Stimulated activated CD4-positive, alpha-beta T cell treated with anti-CD3 and anti-CD28 coated beads, Interleukin-15, amount 100 ng/mL, for 1 hour (primary cell): ENCODE measurements at places on chromosomes 3 and 15.
A peak's percentile ranks its signal among the peaks of the same experiment; 100 is the strongest.

GRCh38 chr3:191740712-191741111, 279.7 kb downstream of the PYDC2 start:
- DNase-seq, result no peak

- DNase-seq, result no peak
These were observed 130.9 kb downstream of the IL1RAP start for GRCh38 chr3:190644766-190645165.

DNA sequence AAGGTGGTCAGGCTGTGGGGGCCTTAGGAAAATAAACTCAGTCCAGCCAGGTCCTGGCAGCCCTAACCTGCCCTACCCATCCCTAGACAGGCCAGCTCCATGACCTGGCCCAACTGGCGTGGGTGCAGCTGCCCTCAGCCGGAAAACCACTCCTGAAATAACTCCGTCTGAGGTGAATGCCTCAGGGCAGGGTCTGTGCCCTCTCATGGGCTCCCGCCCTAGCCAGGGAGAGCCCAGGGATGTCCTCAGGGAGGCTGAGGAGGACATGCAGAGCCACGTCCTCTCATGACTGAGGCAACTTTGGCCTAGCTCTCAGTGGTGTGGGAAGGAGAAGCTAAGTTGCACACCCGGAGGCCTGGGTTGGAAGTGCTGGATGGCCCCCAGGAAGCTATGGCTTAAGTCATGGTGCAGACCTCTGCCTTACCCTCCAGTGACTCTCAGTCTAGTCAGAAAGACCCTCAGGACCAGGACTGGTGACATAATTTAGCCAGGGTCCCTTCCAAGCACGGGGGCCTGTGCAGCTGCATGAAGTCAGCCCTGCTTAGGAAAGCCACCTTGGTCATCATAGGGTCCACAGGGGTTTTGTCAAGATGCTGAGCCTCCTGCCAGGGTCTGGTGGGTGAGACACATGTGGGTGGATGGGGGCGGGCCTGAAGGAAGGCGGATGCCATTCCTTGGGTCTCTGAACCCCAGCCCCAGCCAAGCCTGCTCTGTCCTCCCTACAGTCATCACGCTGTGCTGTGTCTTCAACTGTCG, 7.4 kb downstream of the TMIE start:
- DNase-seq, result no peak

- DNase-seq, result no peak
These were observed 226.2 kb upstream of the TP63 start for GRCh38 chr3:189404797-189405484.

DNA sequence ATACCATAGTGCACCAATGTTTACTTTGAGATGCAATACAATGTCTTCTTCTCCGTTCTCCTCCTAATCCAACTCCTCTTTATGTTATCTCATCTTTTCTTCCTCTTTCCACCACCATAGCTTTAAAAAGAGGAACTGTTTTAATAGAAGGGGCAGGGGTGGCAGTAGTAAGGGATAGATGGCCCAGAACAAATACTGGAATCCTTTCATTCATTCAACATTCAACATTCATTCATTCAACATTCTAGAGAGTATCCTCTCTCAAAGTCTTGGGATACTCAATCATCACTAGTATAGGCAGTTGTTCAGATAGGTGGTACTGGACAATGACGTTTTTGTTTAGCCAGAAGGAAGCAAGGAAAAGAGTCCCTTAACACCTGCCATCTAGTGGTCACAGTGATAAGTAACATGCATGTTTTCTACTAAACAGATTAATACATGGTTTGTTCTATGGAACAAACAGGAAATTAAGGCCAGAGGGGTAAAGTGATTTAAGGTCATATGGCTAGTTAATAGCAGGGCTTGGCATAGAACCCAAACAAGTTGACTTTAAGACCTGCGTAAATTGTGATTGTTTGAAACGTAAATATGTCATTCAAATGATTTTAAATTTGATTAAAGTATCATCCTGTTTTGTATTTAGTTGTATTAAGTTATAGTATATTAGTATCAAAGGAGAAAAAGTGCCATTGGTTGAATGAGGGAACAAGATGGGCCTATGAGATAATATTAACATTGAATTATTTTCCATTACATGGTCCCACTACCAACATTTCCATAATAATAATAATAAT, 26.9 kb upstream of the EHHADH start:
- DNase-seq, result no peak

- DNase-seq, result peak; percentile 71
These were observed at the start of gene HLTF for GRCh38 chr3:149086232-149086988. Gene HLTF (minus strand): TSS chr3:149086533. CDS start chr3:149086336, 197 bp downstream.

DNA sequence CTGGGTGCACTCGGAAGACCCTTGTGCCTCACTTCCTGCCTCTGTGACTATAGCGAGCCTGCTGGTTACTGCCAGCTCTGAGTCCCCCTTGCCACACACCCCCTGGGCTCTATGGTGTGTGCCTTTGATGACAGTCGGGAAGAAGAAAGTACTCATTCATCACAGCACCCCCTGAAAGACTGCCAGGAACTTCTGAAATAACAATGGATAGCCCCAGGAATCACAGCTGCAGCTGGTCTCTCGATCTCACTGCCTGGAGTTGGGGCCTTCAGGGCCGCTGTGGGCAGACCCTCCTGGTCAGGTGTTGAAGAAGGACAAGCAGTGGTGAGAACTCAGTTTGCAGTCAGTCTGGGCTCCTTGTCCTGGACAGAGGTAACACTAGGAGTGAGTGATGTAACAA, 9.8 kb upstream of the RPP14 start:
- no peak for DNase-seq

GRCh38 chr3:185210621-185211142, 43.2 kb downstream of the EHHADH start:
- no peak for DNase-seq

- DNase-seq, result no peak
These were observed 69.6 kb downstream of the CGNL1 start for GRCh38 chr15:57445872-57446271.

DNA sequence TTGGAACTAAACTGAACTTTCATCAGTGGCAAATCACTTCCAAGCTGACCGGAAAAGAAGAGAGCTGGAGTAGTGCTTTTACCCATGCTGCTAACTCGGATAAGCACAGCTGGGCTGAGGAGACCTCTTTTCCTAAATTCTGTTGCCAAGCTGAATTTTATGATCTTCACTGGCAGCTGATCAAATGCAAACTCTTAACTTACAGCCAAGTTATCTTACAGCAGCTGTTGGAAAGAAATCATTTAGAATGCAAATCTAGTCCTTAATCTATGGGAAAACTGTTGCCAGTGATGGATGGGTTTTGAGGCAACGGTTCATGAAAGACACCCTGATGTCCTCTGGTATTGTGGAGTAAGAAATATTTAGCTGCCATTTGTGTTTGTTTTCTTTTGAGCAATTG, 216.5 kb downstream of the ZNF385D start:
- no peak for DNase-seq
